HFF-Myc (cell line): ENCODE measurements at places on chromosomes 6 and 20.

DNA sequence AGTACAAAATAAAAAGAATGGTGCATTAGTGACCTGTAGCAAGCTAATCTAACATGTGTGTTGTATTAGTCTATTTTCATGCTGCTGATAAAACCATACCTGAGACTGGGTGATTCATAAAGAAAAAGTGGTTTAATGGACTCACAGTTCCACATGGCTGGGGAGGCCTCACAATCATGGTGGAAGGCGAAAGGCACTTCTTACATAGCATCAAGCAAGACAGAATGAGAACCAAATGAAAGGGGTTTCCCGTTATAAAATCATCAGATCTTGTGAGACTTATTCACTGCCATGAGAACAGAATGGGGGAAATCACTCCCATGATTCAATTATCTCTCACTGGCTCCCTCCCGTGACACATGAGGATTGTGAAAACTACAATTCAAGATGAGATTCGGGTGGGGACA lies 45.4 kb upstream of the AIG1 start:
- no peak for DNase-seq

DNA sequence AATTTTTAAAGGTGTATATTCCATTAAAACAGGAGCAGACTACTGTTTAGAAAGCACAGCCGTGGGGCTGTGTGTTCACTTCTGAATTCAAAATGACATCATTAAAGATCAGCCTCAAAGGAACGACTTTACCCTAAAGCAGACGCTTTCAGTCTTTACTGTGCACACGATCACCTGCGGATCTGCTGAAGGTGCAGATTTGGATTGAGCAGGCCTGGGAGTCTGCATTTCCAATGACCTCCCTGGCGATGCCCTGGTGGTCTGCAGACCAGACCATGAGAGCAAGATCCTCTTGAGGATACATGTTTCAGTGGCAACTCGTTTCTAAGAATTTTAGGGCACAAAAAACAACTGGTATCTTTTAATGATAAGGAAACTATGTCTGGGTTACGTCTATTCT lies 27.2 kb downstream of the TXNDC5 start:
- DNase-seq, result no peak

- DNase-seq, result no peak
Measured at GRCh38 chr6:85092226-85092625, 327.8 kb upstream of the TBX18 start.

GRCh38 chr6:128886706-128887105 lies 3.8 kb downstream of the LAMA2 start:
- DNase-seq, result no peak

DNA sequence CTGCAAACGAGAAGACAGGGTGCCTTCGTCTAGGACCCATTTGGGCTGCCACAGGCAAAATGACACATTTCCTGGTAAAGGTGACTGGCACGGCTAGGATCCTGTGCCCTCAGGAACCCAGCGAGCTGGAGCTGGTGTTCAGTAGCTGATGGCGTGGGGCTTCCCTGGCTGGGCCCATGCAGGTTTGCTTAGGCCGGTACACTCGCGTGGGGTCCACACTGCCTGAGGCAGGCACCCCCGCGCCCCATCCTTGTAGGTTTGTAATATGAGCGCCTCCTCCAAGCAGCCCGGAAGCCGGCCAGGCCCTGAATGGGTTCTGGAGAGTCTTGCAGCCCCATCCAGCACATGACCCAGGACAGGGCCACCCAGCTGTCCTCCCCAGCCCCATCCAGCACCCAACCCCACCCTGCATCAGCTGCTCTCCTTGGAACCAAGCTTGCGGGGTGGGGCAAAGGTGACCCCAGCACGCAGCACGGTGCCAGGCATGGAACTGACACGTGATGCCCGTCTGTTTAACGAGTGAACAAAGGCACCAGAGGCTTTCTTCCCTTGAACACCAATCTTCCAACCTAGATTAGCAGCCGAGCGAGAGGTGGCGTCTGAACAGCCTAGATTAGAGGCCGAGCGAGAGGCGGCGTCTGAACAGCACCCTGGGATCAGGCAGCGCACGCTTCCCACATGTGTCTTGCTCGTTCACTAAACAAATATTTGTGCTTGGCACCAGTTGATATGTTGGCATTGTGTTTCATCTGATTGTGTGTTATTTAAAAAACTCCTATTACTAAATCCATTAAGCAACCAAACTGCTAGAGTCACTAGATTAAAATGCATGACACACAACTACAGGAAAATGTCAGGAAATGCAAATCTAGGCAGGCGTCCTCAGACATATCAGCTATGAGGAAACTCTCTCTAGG lies 112.1 kb downstream of the DLL1 start:
- DNase-seq, result peak; percentile 20

DNA sequence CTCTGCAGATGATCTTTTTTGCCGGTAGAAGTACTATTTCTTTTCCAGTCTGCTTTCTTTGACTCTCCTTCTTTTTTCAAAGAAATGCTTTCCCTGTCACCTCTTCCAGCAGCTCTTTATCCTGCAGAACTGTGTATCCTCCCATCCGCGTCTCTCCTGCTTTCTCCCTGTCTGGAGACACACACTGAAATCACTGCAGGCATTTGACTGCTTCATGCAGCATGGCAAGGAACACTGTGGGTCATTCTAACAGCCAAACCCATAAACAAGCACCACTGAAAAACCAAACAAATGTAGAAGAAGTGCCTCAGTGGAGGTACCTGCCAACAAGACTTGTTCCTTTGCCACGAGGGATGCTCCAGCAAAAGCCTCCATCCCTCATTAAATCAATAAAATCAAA lies 403.7 kb upstream of the CITED2 start:
- no peak for DNase-seq

DNA sequence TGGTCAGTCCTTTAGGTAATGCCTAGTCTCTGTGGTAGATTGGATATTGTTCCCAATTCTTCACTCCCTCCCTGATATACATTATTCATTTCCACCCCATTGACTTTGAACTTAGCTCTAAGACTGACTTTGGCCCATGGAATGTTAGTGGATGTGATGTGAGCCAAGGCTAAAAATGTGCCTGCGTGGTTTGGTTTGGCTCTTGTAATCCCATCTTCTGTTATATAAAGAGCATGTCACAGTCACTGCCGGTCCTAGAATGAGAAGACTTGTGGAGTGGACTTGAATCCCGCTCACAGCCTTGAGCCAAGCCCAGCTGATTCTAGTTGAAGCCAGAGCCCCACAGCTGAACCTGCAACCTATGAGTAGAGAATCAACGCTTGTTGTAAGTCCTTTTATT lies 23.6 kb upstream of the DNAAF9 start:
- no peak for DNase-seq

DNA sequence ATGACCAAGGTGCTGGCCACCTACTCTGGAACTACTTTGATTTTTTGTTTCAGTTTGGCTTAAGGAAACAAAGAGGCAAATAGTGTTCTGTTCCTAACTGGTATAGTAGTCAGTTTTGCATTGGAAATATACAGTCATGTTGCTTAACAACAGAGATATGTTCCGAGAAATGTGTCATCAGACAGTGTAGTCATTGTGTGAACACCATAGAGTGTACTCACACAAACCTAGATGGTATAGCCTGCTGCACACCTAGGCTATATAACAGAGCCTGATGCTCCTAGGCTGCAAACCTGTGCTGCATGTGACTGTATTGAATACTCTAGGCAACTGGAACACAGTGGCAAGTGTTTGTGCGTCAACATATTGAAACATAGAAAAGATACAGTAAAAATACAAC lies 80.4 kb downstream of the ARID1B start:
- no peak for DNase-seq

DNA sequence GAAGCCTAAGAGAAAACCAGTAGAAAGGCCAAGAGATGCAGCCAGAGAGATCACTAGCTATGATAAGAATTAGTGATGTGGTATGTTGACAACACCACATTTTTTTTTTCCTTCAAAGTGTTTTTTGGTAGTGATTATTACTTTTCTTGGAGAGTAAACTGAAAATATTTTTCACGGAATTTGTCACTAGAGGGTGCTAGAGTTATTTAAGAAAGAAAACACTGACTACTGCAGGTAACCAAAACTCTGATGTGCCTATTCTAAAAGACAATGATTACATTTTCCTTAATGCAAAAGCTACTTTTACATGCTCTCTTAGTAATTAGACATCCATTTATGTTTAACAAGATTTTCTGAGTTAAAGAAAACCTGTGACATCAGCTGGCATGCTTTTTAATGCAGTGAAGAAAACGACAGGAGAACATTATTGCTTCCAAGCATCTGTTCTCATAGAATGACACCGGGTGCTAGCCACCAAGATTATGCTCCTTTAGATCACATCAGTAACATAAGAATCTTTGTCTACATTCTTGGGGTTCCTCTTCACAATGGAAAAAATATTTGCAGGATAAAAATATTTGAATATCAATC lies 28.8 kb downstream of the RWDD2A start:
- DNase-seq, result peak; percentile 12
